ENCODE measurements at places on chromosomes 7 and 10.

DNA sequence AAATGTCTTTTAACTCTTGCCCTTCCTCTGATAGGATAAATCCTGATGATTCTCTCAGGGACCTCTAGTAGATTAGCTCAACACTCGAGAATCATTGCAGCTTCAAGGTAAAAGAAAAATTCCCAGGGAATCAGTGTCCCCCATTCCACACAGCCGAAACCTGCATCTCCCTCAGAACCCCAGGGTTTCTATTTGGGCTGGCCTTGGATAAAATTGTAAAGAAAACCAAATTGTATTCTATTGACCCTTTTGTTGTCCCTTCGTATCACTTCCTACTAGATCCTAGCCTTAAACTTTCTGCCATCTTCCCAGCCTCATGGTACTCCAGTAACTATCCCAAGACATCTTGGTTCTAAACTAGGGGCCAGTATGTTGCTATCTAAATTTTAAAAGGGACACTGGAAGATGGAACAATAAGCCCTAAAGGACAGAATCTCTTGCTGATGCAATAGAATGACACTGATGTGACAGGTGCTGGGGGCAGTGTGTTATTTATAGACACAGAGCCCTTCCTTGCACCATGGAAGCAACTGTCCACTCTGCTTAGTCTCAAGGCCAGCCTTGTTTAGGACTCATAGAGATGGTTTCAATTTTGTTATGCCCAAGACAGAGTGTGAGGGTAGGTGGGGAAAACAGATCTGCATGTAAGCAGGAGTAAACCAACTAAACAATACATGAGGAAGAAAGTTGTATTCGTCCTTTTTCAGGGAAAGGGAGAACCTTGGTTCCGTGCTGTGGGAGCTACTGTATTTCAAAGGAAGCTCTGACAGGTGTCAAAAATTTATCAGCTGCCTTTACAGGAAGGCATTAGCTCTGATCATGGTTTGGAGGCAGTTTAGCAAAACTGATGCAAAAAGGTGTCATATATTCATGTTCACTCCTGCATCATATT is 7.6 kb downstream of the ASB15 start:
- DNase-seq: no peak

DNA sequence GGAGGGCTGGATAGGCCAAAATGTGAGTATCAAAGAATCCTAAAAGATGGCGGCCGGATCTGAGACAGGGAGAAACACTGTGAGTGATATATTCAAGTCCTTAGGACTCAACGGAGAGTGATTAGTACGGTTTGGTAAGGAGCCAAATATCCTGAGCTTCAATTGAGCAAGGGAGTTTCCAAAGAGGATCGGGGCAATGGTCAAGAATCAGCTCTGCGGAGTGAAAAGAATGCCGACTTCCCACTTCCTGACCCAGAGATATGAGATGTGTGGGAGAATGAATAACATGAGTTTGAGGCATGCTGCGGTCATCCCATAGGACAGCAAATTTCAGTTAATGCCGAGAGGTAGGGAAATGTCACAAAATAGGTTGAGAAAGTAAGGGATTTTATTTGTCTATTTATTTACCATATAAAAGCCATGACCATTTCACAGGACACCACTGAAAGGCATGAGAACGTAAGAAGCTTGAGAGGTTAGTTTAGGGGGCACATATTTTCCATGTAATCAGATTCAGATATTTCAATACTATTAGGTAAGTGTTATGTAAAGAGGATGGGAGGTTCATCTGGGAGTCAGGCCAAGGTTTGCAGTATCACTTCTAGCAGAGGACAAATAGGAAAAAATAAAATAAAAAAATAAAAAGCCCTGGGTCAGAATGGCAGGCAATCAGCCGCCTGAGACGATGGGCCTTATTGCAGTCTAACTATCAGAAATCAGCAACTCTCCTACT is 165.6 kb downstream of the HGF start:
- no peak for DNase-seq

DNA sequence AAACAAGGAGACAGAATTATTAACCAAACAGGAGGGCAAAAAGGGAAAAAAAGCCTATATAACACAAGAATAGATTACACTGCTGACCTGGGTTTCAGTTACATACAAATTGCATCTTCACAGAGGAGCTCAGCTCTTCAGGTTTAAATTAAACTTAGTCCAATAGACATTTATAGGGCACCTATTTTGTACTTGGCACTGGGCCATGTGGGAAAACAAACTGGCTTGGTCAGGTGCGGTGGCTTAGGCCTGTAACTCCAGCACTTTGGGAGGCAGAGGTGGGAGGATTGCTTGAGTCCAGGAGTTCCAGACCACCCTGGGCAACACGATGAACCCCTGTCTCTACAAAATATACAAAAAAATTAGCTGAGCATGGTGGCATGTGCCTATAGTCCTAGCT is 62.3 kb upstream of the CCDC6 start:
- DNase-seq: no peak

DNA sequence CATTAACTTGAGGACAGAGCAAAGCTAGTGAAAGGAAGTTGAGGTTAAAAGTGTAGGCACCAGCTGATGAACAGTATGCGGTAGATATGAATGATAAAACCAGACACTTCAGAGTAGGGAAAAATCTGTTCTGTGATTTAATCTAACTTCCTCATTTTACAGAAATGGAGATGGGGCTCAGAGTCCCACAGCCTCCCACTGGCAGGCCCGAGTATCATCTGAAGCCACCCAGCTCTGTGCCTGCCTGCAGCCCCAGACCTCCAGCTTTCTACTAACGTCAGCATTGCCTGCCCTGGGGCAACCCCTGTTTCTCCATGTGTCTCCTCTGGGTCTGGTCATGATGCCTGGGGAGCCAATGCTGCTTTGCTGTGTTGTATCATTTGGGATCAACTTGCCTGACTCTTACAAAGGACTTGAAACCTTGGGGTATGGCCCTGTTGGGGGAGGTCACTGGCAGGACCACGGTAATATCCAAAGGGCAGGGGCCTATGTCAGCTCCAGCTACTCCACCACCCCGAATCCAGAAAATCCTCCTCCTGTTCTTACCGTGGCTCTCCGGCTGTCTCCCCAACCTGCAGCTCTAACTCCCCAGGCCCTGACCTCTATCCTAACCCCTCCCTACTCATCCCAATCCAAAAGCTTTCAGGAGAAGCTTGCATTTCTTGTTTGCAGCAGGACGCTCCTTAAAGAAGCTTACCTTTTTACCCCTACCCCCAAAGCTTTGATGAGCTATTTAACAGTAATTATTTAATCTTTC is 56.2 kb upstream of the NPY start:
- DNase-seq: no peak

DNA sequence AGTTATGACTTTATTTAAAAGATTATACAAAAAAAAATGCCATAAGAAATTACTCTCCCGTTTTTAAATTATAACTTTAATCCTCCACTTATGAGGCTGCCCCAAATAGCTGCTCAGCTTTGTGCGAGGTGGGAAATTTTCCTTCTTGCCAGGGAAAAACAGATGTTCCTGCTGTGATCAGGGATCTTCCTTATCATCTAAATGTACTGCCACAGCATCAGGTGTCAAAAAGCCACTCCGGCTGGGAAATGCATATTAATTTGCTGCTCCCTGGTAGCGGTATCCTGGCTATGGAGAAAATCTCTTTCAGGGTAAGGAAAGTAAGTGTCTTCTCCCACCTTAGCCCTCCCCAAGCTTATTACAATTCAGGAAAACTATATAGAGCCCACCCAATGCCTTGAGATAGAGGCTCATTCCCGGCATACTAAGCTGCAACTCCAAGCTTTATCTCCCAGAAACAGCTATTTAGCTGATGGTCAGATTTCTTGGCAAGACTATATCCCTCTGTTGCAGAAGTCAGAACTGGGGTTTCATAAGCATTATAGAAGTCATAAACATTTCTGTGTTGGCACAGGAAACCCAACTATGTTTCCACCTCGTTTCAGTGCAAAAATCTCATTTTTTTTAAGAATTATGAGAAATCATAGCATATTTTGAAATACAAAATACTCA is 360.4 kb downstream of the PARD3 start:
- DNase-seq: no peak

- no peak for DNase-seq
Measured at GRCh38 chr7:29495653-29496052, 68.0 kb upstream of the PRR15 start.

DNA sequence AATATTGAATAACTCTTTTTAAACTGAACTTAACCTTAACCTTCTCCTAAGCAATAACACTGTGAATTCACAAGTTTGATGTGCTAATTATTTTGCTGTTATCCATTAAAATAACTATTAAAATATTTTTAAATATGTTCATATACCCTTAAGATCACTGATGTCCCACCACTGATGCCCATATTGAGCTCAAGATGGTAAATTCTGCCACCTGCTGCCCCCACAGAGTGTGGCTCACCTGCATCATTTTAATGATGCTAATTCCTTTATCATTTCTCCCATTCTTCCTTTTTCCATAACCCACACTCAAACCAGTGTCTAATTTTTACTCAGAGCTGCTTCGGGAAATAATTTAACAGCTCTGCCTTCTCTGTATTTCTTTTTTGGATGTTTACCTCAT is 82.3 kb upstream of the ARID5B start:
- no peak for DNase-seq

- DNase-seq: no peak
Measured at GRCh38 chr7:3649250-3649649, 348.2 kb downstream of the SDK1 start.

DNA sequence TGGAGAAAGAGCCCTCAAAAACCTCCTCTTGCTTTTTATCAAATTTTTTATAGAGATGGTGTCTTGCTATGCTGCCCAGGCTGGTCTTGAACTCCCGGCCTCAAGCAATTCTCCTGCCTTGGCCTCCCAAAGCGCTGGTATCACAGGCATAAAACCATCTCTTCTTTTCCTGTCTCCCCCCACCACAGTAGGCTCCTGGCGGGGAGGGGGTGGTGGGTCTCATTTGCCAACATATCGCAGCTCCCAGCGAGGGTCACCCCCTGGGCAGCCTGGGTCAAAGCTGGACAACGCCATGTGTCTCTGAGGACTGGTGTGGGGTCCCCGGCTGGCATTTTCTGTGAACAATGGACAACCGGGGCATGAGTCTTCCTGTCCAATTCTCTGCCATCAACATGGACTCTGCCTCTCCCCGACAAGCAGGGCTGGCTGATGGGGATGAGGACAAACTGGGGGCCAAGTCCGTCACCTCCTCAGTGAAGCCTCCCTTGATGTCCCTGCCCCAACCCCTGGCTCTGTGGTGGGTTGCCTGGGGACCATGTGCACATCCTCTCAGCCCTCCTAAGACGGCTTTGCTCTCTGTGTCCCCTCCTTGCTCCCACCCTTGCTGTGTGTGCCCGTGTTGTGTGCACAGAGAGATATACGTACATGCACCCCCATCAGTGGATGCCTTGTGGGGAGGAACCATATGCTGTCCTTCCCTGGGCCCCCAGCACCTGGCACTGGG is 86.4 kb upstream of the GNA12 start:
- DNase-seq: no peak

- no peak for DNase-seq
Measured at GRCh38 chr7:120023494-120024167, 249.3 kb upstream of the KCND2 start.

DNA sequence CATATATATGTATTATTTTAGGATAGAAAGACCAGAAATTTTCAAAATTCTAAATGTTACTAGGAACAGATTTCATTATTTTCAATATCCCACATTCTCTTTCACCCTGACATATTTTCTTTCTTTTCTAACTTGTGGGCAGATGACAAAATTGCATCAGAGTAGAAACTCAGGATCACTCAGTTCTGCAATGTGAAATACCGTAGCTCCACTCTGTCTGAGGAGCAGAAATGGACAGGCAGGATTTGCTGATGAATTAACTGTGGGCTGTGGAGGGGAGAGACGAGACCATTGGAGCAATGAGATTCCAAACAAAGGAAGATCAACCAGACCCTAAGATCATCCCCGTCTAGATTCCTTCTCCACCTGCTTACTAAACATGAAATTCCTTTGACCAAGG is 37.0 kb upstream of the SVOPL start:
- no peak for DNase-seq

- no peak for DNase-seq
Measured at GRCh38 chr7:45863715-45864114, 9.2 kb downstream of the CCDC201 start.

DNA sequence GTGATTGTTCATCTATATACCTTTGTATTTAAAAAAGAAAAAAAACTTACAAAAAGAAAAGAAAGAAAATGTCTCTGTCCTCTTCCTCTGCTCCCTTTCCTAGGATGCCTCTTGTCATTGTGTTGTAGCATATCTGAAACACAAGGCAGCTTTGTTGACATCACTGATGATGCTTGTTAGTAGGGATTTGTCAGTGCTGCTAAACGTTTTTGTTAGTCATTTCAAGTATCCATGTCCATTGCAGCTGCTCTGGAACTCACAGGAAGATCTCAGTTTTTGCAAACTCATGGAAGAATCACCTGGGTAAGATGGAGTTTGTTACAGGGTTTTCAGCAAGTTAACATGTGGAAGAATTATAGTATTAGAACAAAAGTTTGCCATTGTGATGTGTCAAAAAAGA is 123.6 kb downstream of the CCSER2 start:
- no peak for DNase-seq

- peak; percentile 28 for DNase-seq
Measured at GRCh38 chr7:36291387-36292316, 98.0 kb upstream of the ANLN start.

DNA sequence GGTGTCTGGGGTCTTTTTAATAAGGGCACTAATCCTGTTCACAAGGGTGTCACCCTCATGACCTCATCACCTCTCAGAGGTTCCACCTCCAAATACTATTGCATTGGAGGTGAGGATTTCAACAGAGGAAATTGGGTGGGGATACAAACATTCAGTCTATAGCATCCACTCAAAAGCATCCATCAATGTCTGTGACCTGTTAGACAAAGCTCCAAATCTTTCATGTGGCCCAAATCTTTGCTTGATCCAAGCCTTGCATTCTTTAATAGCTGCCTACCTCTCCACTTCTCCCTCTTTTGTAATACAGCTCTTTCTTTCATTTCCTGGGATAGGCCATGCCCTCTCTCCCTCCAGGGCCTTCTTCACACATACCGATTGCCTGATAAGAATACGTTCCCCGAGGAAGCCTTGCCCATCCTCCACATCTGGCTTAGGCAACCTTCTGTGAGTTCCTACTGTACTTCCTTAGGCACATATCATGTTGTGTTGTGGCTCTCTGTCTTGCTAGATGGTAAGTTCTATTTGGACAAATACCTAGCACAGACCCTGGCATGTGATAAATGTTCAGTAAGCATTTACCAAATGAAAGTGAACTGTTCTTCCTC is 66.1 kb downstream of the CREM start:
- no peak for DNase-seq

- no peak for DNase-seq
Measured at GRCh38 chr7:38177621-38178003, 433 bp upstream of the STARD3NL start.

DNA sequence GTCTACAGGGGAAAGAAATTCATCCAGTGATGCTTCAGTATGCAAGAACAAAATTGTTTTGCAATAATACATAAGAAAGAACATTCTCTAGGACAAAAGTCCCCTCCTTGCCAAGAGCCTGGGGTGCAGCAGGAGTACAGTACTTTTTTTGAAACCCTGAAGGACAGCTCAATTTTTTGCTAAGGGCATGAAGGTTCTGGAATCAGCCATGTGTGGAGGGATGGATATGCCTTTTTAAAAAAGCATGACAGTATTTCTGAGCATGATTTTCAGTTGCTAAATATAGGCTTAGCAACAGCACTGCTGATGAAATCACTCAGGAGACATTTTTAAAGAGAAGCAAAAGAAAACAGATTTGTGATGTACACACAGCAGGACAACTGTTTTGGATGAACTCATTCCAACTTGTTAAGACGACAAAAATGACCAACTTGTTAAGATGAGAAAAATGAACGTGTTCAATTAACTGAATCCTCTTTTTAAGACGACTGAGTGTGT is 39.3 kb downstream of the HBP1 start:
- DNase-seq: no peak

Measured in NCI-H2081 treated with DMSO at 0.1 percent for 48 hours (cell line).